ENCODE measurements at places on chromosomes 5 and 9.

DNA sequence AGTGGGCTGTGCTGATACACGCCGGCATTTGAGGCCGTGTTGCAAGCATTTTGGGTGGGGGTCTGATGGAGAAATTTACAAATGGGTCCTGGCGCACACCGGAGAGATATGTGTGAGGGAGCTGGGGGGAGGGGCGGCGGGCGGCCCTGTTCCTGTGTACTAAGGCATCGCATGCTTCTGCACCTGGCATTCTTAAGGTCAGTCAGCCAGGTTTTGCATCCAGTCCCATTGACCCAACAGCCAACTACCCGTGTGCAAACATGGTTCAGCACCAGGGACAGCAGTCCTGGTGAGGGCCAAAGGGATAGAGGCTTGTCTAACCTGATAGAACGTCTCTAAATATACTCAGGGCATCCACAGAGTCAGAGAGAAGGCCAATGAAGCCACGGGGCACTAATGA lies 839 bp downstream of the GABRG2 start:
- DNase-seq, result no peak

- DNase-seq, result no peak
Measured at GRCh38 chr5:72955143-72955767, 586 bp upstream of the FCHO2 start.

GRCh38 chr9:114001410-114001685 lies 76.8 kb downstream of the AMBP start:
- DNase-seq, result no peak

DNA sequence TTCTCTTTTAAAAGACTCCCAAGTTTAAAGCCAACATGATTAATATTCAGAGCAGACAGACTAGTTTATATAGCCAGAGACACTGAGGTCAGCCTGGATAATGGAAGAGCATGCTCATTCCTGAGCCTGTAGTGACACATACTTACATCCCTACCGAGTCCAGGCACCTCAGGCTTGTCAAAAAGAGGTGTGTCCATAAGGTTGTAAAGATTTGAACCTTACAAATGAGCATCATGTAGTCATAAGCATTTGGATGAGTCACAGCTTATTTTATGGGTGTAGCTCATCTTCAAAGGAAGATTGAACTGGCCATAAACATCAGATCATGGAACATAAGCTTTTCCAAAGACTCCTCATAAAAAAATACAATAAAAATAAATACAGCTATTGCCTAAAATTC lies 333.5 kb downstream of the EFNA5 start:
- DNase-seq, result no peak

DNA sequence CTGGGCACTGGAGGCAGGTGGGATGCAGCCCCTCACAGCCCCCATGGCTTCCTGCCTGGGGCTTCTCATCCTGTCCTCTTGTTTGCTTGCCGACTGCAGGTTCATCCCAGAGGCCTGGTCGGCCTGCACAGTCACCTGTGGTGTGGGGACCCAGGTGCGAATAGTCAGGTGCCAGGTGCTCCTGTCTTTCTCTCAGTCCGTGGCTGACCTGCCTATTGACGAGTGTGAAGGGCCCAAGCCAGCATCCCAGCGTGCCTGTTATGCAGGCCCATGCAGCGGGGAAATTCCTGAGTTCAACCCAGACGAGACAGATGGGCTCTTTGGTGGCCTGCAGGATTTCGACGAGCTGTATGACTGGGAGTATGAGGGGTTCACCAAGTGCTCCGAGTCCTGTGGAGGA lies 232.7 kb downstream of the ADAMTSL1 start:
- DNase-seq, result no peak

DNA sequence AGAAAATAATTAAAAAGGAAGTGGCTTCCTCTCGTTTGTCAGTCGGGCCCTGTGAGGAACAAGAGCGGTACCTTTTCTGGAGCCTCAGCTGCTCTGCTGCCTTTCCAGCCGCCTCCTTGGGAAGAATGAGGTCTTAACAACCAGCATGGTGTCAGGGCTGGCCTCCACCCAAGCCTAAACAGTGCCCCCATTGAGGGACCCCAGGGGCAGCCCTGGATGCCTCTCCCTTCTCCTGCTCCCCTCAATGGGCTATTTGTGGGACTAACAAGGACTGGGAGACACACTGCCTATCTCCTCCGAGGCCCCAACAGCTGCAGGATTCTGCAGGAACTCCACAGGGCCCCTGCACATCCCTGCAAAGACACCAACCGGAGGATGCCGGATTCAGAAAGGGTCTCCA lies 155.4 kb upstream of the MAP3K1 start:
- no peak for DNase-seq

DNA sequence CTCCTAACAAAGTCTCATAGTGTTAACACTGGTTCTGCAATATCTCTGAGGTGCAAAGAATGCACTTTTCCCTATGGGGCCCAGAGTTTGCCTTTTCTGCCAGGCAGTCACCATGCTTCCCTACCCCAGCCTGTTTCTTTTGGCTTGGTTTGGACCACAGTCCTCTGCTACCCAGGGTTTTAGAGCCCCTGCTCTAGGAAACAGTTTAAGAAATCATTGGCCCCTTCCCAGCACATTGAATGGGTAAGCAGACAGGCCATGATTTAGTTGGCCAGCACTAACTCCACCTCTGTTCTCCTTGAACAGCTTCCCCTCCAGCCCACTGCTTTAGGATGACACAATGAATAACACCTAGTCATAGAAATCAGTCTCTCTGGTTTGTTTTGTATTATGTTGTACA lies 73.2 kb downstream of the UBAP1 start:
- DNase-seq, result no peak

DNA sequence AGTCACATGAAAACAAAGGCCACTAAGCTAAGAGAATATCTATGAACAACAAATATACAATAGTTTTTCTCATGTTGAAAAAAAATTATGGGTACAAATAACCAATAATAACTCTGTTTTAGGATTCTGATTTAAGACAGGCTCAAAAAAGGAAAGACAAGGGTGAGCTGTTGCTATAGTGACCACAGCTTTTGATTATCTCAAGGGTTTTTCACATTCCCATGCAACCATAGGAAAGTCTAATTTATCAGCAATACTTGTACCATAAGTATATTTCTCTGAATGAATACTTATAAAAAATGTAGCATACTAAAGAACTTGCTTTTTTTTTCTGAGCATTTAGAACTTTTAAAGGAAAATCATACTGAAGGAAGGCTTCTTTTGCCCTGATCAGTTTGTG lies 68.0 kb downstream of the MRPS27 start:
- DNase-seq, result no peak

GRCh38 chr9:18920141-18921084 lies 112.6 kb downstream of the SAXO1 start:
- DNase-seq, result no peak

DNA sequence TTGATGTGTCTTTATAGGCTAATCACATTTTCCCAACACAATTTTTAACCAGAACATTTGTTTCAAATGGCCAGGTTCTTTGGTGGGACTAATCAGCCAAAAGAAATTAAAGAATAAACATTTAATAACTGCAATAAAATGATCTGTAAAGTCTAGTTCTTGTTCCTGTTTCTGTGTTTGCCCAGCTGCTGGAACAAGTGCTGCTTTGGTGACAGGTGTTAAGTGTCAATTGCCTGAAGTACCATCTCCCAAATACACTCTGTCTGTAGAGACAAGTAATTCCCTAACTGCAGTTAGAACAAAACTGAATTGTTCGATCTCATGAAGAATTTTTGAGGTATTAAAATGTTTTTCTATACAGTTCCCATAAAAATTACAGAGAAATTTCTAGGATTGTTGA lies 402.3 kb upstream of the CHD1 start:
- no peak for DNase-seq

GRCh38 chr5:54080831-54081230 lies 229.5 kb downstream of the ARL15 start:
- DNase-seq, result no peak

GRCh38 chr5:113026211-113026610 lies 49.6 kb downstream of the DCP2 start:
- no peak for DNase-seq

DNA sequence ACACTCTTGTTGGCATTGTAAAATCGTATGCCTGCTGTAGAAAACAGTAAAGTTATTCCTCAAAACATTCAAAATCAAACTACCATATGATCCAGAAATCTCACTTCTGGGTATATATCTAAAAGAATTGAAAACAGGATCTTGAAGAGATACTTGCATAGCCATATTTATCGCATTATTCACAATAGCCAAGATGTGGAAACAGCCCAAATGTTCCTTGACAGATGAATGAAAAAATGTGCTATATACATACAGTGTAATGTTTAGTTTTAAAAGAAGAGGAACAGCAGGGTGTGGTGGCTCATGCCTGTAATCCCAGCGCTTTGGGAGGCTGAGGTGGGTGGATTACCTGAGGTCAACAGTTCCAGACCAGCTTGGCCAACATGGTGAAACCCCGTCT lies 234.1 kb upstream of the DAB2 start:
- no peak for DNase-seq

DNA sequence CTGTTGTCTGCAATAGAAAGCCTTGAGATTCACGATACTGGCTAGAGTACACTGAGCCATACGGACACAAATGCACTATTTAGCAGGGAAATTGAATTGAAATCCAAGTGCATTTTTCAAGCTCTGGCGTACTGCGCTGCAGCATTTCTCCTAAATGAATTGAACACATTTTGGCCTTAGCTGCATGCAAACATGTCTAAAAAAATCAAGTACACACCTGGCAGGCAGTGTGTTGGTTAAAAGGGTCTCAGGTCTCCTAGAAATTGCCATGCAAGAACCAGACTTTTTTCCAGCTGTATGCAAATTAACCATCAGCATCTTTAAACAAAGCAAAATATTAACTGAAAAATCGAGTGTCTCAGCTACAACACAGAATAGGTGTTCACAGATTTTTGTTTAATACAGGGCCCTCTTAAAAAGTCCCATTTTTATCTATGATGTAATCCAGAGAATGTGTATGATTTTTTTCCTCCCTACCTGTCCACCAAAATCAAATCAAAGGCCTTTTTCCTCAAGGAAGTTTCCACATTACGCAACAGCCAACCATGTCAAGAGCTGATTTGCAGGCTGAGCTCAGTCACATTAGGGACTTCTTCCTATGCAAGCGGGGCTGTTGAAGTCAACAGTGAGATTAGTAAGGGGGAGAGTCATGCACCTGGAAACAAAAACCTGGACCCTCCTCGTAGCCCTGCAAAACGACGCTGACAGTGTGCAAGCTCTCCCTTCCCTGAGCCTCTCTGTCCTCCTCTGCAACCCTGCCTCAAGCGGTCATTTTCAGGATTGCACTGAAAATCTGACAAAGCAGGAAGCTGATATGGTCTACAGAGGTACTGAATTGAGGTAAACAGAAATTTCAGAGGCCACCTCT lies 14.1 kb upstream of the SFXN1 start:
- peak; percentile 51 for DNase-seq

All from effector memory CD8-positive, alpha-beta T cell (primary cell).